Kidney epithelial cell (primary cell): ENCODE measurements at places on chromosomes 5 and 9. TPM values are rescaled to one million over a fixed set of nuclear protein-coding genes. Genes with fewer than 3 reads are reported as not detected.

EFNA5 gene
- 12.6 and 24.6 TPM in 2 replicates for total RNA-seq

HAND1 gene
- total RNA-seq: not detected in 2 replicates

ZNF366 gene
- 0.13 TPM in 1 of 2 replicates, not detected in the other for total RNA-seq

ZER1 gene
- 24.2 and 49.8 TPM in 2 replicates for total RNA-seq

CCDC183 gene
- total RNA-seq: 0.84 and 0.89 TPM in 2 replicates

IDNK gene
- total RNA-seq: 3.6 and 6.8 TPM in 2 replicates

PCDHGB4 gene
- total RNA-seq: 6.4 and 9.2 TPM in 2 replicates

GGTA1 gene
- total RNA-seq: not detected in 2 replicates

OTP gene
- total RNA-seq: not detected in 2 replicates

TSSK1B gene
- 0.38 TPM in 1 of 2 replicates, not detected in the other for total RNA-seq

OR13C3 gene
- not detected in 2 replicates for total RNA-seq

IRX2 gene
- 2.8 and 5.5 TPM in 2 replicates for total RNA-seq

LSM11 gene
- total RNA-seq: 3.1 and 3.9 TPM in 2 replicates

C1QTNF2 gene
- 0.07 TPM in 1 of 2 replicates, not detected in the other for total RNA-seq

CCNG1 gene
- 191 and 206 TPM in 2 replicates for total RNA-seq

BTNL8 gene
- not detected in 2 replicates for total RNA-seq

CCNO gene
- total RNA-seq: 1.3 and 3.9 TPM in 2 replicates

DOCK8 gene
- 2.6 and 3.8 TPM in 2 replicates for total RNA-seq

PPP3R2 gene
- total RNA-seq: not detected in 2 replicates

SLC24A2 gene
- under 0.01 TPM in 1 of 2 replicates, not detected in the other for total RNA-seq
